ENCODE measurements at places on chromosomes 3 and 15.

GRCh38 chr3:126935756-126936509, 47.0 kb upstream of the PLXNA1 start:
- no peak for DNase-seq

DNA sequence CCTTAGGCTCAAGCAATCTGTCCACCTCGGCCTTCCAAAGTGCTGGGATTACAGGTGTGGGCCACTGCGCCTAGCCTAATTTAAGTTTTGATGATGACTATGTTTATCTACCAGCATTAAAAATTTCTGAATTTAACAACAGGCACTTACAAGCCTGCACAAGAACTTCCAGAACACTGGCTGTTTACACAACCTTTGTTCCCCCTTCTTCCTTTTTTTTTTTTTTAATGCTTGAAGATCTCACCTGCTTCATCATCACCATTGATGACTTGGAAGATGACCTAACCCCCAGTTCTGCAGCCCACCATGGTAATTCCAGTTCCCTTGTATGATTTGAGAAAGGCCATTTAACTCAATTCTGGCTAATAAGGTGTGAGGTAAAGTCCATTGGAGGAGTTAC, 70.4 kb downstream of the GJD2 start:
- no peak for DNase-seq

DNA sequence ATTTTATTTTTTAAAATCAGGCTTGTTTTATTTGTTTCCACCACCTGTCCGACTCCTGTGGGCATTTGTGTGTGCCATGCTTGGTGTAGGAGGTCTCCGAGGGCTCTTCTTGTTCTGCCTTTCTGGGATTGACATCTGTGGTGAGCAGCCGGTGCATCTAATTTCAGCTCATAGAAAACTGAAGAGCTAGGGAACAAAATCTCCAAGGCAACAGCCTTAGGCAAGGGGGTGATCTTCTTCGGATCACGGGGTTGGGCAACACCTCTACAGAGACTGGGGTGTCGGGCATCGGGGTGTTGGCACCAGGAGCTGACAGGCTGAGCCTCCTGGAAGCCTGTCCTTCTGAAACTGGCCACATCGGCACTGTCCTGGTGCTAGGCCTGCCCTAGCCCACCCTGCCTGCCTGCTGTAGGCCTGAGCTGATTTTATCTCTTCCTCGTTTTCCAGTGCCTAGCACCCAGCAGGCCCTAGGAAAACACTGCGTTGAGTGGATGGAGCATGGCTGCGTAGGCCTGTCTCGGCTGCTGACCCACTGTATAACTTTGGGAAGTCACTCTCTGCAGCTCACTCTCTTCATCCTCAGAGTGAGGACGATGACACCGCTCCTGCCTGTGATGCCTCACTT, 10.3 kb downstream of the CHCHD6 start:
- no peak for DNase-seq

DNA sequence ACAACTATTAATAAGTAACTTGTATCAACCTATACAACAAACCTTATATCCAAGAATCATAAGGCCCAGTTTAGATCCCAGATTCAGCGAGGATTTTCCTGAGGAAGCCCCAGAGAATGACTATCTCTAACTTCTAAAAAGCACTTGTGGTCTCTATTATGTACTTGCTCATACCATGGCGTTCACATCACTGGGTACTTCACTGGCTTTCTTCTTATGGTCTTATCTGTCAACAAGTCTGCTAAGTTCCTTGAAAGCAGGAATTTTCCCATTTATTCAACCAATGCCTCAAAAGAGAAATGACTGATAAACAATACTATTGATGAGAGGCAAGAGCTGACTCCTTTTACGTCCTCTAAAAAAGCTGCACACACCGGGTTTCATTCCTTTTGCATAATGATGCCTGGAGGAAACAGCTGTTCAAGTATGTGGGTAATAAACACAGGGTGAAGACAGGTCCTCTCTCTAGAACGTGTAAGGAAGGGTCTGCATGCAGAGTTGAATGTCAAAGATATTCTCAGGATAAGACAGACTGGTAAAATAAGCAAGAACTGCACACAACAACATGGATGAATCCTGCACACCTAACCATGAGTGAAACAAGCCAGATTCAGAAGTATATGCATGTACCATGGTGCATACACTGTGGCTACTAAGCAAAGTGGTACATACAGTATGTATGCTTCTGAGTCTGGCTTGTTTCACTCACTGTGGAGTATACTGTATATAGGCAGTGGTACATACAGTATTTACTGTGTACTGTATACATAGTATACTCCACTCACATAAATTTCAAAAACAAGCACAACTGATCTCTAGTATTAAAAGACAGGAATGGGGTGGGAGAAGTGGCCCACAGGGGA, 408.7 kb downstream of the SHQ1 start:
- DNase-seq = no peak

GRCh38 chr15:91981821-91982800, 128.6 kb downstream of the SLCO3A1 start:
- DNase-seq = no peak

DNA sequence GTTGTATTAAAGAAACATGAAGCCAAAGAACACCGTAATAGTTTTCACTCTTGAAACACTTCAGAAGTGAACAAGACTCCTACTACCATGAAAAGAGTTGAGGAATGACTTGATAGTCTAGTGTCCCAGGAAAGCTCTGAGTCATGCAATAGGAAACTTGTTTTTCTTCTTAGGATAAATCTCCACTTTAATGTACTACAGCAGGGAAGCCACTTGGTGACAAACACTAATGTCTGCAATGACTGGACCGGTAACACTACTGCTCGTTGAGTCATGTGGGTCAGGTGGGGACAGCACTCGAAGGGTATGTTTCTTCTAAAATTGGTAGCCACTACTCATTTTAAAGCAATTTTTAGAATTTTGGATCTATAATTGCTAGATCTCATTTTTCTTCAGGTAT, 291.7 kb upstream of the CNTN3 start:
- no peak for DNase-seq

DNA sequence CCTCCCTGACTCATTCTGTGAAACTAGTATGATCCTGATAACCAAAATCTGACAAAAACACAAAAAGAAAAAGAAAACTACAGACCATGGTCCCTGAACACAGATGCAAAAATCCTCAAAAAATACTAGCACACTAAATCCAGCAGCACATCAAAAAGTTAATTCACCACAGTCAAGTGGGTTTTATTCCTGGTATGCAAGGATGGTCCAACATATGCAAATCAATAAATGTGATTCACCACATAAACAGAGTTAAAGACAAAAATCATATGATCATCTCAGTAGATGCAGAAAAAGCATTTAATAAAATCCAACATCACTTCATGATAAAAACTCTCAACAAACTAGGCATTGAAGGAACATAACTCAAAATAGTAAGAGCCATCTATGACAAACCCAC, 12.8 kb downstream of the SAXO2 start:
- DNase-seq = no peak

GRCh38 chr15:67812241-67812644, 13.1 kb upstream of the SKOR1 start:
- no peak for DNase-seq

DNA sequence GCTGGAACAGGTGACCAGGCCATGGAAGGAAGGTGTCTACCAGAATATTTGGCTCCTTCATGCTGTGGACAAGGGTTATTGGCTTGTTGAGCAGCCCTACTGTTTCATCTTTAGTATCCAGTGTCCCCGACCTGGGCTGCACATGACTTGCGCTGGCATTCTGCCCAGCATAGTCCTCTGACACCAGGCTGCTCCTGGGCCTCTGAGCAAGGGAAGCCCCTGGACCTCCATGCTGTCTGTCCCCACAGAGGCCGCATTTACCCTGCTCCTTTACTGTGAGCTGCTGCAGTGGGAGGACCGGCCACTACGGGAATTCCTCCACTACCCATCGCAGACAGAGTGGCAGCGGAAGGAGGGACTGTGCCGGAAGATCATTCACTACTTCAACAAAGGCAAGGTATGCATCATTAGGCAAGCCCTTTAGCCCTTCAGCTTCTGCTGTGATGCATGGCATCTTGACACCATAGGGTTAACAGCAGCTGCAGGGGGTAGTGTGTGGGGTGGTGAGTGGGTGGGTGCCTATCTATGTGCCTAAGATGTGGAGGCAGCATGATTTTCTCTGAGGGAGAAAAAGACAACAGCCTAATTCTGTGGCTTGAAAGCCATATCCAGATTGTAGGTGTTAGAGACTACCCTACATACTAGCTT, 44.0 kb upstream of the MANF start:
- no peak for DNase-seq

GRCh38 chr3:67941433-67942030, 287.1 kb upstream of the SUCLG2 start:
- no peak for DNase-seq

DNA sequence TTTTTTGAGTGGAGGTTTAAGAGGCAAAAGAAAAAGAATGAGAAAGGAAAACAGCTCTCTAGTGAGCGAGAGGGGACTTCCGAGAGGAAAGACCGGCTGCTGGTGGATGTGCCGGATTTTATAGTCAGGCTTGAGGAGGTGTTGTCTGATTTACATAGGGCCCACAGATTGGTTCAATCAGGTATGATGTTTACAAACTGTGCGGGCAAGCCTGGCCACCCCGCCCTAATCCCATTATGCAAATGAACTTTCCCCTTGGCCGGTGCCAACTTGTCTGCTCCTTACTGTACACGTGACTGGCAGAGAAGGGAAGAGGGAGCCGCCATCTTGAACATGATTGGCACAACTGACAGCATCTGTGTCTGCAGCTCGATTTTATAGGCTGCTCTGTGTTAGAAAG, 44.7 kb downstream of the FAM43A start:
- DNase-seq = peak; percentile 49

DNA sequence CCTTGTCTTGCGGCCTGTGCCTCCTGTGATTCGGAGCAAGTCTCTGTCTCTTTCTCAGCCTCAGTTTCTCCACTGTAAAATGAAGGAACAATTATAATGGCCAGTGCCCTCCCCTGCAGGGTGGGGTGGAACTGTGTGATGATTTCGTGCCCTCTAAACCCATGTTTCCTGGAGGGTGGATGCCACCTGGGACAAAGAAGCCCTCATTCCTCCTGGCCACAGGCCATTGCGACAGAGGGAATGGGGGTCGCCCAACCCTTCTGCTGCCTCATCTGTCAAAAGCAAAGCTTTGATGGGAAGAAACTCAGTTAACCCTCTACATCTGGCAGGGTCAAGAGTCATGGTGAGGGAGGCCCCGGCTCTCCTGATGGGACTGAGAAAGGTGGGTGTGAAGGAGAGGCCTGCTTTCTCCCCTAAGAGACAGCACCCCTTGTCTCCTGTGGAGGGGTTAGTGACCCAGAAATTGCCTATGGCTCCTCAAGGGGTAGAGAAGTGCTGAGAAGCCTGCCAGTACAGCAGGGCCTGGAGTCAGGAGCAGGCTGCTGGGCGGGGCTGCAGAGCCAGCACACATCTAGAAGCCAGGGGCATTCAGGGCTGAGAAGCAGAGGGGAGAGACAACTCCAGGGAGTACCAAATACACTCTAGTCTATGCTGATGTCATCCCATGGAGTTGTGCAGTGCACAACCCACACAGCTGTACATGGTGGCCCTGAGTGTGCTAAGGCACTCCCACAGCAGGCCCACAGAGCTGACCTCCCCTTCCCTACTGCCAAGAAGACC, 61.0 kb downstream of the PLXNA1 start:
- no peak for DNase-seq

GRCh38 chr3:15637131-15637951, 35.8 kb downstream of the BTD start:
- DNase-seq = no peak

DNA sequence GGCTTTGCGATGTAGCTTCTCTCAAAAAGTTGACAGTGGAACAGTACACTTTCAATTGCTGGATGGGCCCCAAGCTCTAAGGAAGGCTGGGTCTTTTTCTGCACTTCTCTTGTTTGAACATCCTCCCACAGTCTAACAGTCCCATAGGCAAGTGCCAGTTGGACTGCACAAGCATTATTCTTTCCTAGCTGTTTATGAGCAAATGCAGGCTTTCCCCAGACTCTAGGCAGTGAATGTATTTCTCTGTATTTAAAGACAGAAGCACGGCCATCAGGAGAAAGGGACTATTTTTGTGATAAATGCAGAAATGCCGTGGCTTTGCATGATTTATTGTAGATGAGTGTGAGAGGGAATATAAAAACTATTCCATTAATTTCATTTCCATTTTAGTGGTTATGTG, 539.3 kb upstream of the LMCD1 start:
- DNase-seq = no peak

GRCh38 chr3:23650371-23651140, 155.2 kb upstream of the UBE2E1 start:
- DNase-seq = no peak

All from LoVo (cell line).